Breast epithelium (tissue), 4 donors: ENCODE measurements at places on chromosomes 3 and 15. TPM values are rescaled to one million over a fixed set of nuclear protein-coding genes. Genes with fewer than 3 reads are reported as not detected.

AHSG gene
- total RNA-seq = not detected

METTL6 gene
- 21.8 TPM for total RNA-seq

MASP1 gene
- total RNA-seq = 0.33 TPM

LRRIQ4 gene
- not detected for total RNA-seq

GRCh38 chr3:43004282-43004681, 25.2 kb downstream of the GASK1A start:
- peaks cover 5% of the 10 kb centered on the region for H3K4me1 ChIP-seq
- H3K36me3 ChIP-seq = no peaks in the 10 kb centered on the region
- no peaks in the 10 kb centered on the region for H3K27me3 ChIP-seq
- no peak overlapping the region for H3K27ac ChIP-seq
- H3K4me3 ChIP-seq = no peak overlapping the region

DNA sequence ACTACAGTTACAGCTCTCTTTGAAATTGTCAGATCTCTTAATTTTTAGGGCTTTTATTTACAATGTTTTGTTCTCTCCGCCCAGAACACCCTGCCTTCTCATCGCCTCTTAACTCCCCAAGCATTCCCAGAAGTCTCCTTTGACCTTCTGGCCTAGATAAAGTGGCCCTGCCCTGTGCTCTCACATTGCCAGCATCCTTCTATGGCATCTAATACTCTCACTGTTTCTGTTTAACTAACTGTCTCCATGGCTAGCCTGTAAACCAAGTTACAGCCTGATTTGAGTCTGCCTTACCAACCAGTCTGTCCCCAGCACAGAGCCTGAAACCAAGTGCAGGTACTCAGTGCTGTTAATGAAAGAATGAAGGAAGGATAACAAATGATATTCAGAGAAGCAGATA, 19.9 kb downstream of the COL8A1 start:
- no peaks in the 10 kb centered on the region for H3K4me1 ChIP-seq
- H3K27ac ChIP-seq = no peak overlapping the region
- DNase-seq = no peak
- H3K27me3 ChIP-seq = no peaks in the 10 kb centered on the region

DNA sequence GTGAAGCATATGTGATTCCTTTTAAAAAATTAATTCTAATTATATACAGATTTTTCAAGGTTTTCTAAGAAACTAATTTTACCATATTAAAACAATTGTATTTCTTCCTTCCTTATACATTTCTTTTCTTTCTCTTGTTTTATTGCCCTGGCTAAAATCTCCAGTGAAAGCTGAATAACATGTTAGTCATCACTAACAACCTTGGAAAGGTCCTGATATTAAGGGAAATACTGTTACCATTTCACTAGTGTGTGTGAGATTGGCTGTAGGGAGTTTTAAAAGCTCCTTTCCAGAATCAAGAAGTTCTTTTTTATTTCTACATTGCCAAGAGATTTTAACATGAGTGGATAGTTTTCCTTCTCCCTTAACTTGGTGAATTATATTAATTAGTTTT, 229.7 kb upstream of the EIF1B start:
- H3K4me1 ChIP-seq = no peaks in the 10 kb centered on the region
- H3K36me3 ChIP-seq = no peaks in the 10 kb centered on the region
- H3K4me3 ChIP-seq = no peak overlapping the region
- H3K27me3 ChIP-seq = no peaks in the 10 kb centered on the region
- no peak for DNase-seq

DNA sequence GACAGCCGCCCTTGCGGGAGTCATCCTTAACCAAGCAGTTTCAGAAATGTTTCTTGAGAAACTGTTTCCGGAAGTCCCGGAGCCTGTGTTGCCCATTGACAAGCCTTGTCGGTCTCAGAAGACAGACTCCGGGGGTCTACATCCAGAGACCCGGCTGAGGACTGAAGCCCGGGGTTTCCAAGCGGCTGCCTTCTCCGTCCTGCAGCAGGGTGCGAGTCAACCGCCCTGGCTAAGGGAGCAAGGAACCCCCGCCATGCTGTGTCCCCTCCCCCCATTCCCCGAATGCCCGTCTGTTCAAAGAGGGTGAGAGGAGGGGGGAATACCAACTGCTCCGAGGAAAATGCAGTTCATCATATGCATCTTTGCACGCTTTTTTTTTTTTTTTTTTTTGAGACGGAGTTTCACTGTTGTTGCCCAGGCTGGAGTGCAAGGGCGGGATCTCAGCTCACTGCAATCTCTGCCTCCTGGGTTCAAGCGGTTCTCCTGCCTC, 61.6 kb downstream of the ATP1B3 start:
- no peaks in the 10 kb centered on the region for H3K27me3 ChIP-seq
- no peak overlapping the region for H3K27ac ChIP-seq
- H3K4me3 ChIP-seq = no peak overlapping the region
- no peak for DNase-seq
- no peaks in the 10 kb centered on the region for H3K36me3 ChIP-seq

GRCh38 chr3:39804951-39805350, 4.5 kb upstream of the MYRIP start:
- no peak overlapping the region for H3K27ac ChIP-seq
- H3K4me3 ChIP-seq = no peak overlapping the region
- no peaks in the 10 kb centered on the region for H3K36me3 ChIP-seq

DNA sequence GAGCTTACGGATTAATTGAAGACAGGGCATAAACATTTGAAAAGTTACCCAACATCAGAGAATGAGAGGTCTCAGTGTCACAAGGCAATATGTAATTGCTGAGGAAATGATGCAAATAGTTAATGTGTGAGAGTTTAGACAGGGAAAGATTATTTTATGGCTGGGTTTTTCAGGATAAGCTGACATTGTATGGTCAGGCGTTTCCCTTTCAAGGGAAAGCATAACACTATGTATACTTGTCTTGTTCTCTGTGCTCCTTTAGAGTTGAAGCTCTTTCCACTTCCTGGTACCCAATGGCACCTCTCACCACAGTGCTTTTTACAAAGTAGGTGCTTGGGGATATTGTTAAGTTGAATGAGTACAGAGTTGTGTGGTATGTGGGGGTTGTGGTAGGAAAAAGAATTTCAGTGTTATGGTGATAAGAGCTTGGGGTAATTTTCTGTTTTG, 19.9 kb downstream of the IQGAP1 start:
- H3K27me3 ChIP-seq = no peaks in the 10 kb centered on the region
- H3K4me3 ChIP-seq = no peak overlapping the region
- peak overlapping the region; percentile 59 for H3K27ac ChIP-seq
- DNase-seq = no peak
- H3K4me1 ChIP-seq = peaks cover 30% of the 10 kb centered on the region

DNA sequence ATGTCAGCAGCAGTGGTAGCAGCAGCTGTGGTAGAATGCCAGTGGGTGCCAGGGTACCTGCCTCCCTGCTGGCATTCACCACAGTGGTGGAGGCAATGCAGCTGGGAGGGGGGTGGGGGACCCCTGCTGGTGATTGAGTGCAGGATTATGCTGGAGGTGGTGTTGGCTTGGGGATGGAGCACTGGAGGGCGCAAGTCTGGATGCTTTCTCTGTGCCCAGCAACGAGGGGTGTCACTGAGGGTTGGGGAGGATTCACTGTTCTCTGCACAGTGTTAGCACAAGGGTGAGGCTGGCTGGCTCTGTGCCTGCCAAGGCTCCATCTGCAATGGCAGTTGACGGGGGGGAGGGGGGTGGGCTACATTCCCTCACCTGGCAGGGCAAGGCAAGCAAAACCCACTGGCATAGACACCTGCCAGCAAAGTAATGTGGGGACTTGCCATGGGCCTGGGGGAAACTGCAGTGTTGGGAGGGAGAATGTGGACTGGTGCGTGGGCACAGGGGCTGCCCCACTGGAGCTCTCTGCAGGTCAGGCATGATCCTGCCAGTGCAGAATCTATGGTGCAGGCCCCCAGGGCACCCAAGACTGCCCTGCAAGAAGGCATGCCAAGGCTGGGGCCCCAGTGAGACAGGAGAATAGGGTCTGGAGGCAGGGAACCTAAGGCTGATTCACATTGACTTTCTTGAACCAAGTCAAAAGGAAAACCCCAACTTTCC, 64.3 kb downstream of the MINDY4B start:
- DNase-seq = no peak
- no peaks in the 10 kb centered on the region for H3K27me3 ChIP-seq

GRCh38 chr15:28078191-28078719, 20.9 kb downstream of the OCA2 start:
- DNase-seq = no peak
- H3K27me3 ChIP-seq = no peaks in the 10 kb centered on the region
- H3K36me3 ChIP-seq = no peaks in the 10 kb centered on the region
- H3K4me1 ChIP-seq = no peaks in the 10 kb centered on the region
- H3K4me3 ChIP-seq = no peak overlapping the region
